ENCODE measurements at places on chromosomes 2 and 18.

- DNase-seq, result no peak
Measured at GRCh38 chr2:121099329-121100290, 185.4 kb downstream of the TFCP2L1 start.

DNA sequence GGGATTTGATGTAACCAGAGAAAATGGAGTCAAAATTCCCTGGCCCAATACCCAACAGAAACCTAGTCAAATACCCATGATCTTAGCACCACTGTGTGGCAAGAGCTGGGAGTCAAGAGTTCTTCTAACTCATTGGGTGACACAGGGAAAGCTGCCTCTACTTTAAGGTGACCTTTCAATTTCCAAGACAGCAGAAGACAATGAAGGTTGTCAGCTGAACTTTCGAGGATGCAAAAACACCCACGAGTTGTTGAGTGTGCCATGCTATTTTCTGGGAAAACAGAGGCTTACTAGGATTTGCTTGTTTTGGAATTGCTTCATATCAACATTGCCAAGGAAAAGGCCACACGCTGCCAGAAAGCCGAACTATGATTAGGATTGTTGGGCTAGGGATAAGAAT is 61.6 kb upstream of the CYRIA start:
- no peak for DNase-seq

- no peak for DNase-seq
Measured at GRCh38 chr2:152864601-152865149, 146.3 kb downstream of the ARL6IP6 start.

DNA sequence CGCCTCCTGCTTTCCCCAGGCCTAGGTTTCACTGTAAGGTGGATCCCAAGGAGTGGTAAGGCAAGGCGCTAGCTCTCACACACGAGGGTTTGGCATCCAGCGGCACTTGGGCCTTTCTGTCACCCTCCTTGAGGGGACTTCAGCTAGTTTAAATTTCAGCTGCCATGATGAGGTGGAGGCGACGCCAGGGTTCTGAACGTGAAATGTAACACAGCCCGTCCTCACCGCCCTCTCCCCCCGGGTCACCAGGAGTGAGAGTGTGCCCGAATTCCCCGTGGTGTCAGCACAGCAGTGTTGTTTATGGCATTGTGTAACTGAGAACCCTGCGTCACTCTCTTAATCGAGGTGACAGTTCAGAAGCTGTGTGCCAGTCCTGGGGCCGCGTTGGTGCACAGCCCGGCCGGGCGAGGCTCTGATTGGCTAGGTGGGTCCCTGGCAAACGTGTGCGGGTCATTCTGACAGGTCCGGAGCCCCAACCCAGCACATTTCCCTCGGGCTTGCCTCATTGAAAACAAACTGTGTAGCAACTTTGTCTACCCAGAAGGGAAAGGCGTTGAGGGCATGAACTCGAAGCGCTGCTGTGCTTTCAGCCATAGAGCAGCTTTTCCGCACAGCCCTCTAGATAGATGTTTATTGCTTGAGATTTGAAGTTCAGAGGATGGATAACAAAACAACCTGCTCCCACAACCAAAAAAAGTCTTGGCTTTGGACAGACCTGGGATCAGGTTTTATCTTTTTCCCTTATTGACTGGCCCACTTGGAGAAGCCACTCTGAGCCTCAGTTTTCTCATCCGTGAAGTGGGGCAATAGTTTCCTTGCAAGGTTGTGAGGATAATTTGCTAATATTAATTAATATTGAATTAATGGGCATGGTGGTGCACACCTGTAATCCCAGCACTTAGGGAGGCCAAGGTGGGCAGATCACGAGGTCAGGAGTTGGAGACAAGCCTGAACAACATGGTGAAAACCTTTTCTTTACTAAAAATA is 4.9 kb downstream of the CIDEA start:
- DNase-seq, result no peak

- no peak for DNase-seq
Measured at GRCh38 chr2:227456102-227456501, 15.9 kb upstream of the AGFG1 start.

GRCh38 chr18:50405582-50406271 is 30.9 kb downstream of the SKA1 start:
- no peak for DNase-seq

DNA sequence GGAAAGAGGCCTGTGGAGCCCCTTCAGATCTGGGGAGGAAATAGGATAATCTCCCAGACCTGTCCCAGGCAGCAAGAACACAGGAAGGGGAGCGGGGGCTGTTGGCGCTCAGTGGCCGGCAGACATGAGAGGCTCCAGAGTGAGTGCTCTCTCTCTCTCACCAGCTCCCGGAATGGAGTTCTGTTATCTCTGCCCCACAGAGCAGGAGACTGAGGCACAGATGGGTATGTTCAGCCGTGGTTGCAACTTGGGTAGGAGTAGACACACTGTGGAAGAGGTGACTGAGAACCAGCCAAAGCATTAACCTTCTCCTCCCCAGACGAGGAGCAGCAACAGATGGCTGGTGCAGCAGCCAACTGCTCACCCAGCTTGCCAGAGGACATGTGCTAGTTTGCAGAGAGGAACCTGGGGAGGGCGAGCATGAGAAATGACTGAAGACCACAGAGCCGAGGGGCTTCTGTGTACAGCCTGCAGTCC is 82.0 kb downstream of the NRP2 start:
- no peak for DNase-seq

GRCh38 chr2:225124311-225125017 is 82.2 kb upstream of the DOCK10 start:
- no peak for DNase-seq

GRCh38 chr2:227623226-227623625 is 5.9 kb downstream of the SCYGR4 start:
- DNase-seq, result no peak

- no peak for DNase-seq
Measured at GRCh38 chr2:176161825-176162626, 4.9 kb downstream of the HOXD3 start.

GRCh38 chr2:128791985-128792320 is 473.3 kb upstream of the HS6ST1 start:
- DNase-seq, result no peak

DNA sequence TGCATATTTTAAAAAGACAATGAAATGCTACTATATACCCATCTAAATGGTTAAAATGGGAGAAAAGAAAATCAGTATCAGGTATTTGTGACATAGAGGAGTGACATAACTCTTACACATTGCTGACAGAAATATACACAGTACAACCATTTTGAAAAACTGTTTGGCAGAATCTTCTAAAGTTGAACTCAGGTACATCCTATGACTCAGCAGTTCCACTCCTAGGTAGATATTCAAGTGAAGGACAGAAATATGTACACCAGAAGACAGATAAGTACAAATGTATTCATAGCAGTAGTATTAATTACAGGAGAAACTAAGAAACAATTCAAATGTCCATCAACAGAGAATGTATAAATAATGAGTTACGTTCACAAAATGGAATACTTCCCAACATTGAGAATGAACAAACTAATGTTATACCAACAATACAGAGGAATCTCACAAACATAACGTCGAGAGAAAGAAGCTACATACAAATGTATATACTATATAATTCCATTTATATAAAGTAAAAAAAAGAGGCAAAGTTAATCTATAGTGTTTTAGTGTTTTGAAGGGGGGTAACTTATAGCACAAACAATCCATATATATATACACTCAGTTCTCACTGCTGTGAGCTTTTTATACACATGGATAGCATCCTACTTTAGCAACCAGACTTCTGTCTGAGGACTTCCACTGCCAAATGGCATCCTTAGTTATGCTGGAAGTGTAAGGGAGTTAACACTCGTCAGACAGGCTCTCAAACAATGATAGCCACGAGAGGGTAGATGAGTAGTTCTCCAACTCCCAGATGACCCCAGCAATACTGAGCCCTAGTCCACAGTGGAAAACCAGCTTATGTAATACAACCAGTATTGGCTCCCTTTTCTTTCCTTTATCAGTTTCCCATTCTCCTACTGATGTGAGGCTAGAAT is 172.5 kb downstream of the NBAS start:
- no peak for DNase-seq

DNA sequence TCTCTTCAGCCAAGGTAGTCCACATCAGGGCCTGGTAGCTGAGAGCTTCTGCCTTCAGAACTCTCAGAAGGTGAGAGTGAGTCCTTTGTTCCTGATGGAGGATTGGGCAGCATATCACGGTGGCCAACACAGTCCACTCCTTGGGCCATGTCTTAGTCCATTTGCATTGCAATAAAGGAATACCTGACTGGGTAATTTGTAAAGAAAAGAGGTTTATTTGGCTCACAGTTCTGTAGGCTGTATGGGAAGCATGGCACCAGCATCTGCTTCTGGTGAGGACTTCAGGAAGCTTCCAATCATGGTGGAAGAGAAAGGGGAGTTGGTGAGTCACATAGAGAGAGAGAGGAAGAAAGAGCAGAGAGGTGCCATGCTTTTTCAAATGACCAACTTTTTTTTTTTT is 98.8 kb downstream of the ADCYAP1 start:
- DNase-seq, result no peak

DNA sequence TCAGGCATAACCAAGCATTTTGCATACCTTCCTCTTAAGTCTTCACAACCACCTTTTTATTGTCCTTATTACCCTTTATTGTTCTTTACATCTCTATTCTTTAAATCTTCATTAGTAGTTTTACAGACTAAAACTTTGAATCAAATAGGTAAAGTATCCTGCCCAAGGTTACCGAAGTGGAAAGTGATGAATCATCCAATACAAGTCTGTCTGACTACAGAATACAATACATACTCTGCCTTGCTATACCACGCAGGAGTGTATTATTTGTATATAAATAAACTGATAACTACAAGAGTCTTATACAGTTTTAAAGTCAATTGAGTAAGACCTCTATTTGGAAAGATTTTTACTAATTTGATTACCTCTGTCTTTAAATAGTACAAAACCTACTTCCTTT is 196.0 kb downstream of the ZEB2 start:
- no peak for DNase-seq

DNA sequence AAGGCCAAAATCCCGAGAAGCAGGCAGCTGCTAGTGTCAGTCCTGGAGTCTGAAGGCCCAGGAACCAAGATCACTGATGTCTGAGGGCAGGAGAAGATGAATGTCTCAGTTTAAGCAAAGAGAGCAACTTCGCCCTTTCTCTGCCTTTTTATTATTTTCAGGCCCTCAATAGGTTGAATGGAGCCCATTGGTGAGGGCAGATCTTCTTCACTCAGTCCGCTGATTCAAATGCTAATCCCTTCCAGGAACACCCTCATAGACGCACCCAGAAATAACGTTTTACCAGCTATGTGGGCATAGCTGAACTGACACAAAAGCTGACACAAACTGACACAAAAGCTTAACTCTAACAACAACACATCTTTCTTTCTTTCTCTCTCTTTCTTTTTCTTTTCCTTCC is 78.0 kb upstream of the KCNJ3 start:
- DNase-seq, result no peak

GRCh38 chr2:229407170-229407569 is 136.1 kb upstream of the PID1 start:
- DNase-seq, result no peak

DNA sequence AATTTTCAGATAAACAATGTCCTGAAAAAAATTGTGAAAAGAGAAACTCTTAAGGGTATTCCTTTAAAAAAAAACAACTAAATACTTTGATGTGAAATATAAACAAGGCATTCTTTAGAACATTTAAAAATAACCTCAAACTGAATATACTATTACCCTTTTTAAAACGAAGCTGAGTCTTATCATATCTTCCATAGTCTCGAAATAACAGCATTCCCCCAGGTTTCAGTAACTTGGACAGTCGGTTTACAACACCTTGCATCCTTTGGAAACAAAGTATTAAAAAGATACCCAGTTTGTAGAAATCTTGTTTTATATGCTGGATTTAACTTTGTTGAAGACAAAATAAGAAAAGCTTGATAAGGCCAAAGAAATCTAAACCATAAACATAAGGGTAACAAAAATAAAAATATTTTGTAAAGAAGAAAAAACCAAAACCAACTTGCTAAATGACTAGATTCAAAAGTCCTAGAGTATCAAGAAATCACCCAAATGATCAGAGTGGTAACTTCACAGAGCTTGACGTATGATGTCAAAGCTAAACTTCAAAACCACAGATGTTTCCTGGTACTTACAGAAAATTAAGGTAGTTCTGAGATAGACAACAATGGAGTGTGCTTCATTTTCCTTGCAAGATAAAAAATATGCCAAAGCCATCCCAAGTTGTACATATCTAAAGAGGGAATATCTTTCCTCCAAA is 107.8 kb downstream of the METTL8 start:
- DNase-seq, result no peak

DNA sequence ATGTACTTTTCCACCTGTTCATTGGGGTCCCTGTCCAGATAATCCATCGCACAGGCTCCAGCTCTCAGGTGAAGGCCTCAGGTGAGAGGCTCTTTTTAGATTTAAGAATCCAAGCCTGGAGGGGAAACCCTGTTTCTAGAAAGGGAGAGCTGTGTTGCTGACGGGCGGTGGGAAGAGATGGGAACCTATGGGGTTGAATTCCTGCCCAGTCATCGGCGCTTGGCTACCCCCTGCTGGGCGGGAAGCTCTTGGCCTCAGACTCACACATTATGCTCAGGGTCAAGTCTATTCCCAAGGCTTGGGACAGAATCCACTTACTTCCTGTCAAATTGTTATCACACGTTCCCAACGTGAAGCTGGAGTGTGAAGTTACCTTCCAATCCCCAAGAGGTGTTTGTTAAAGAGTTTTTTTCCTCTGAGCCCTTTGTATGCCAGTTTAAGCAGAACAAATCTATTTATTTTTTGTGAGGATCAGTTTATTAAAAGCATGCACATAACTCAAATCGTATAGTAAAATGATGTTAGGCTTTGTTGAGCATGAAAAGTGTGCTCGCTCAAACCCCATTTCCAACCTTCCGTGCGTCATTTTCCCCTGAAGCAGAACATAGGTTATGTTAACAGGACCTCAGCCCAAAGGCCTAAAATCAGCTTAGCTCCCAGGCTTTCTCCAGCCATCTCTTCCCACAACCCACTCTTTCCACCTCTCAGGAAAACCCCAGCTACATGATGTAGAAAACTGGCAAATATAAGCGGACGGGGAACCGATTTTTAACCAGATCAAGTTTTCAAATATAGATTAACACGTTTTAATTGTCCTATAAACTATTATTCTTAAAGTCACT is 181.7 kb upstream of the ETAA1 start:
- no peak for DNase-seq

DNA sequence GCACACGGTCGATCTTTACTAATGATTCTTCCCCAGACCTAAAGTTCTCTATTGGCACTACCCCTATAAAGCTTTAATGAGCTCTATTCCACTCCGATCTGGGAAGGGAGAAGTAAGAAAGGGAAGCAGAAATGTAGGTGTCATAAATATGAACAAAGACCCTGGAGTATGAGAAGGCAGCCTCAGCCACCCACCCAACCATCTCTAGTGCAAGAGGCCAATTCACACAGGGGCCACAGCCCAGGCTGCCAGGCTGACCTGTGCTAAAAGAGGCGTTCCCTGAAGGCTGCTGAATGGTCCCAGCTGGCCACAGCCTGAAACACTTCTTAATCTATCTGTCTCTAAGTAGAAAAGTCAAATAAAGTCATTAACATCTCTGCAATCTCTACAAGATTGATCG is 60.1 kb upstream of the ACTR3 start:
- no peak for DNase-seq

GRCh38 chr2:176392249-176392648 is 123.0 kb downstream of the MTX2 start:
- DNase-seq, result no peak

- DNase-seq, result no peak
Measured at GRCh38 chr2:171201271-171201670, 40.6 kb upstream of the TLK1 start.

All from activated naive CD4-positive, alpha-beta T cell (primary cell).